Stimulated activated CD8-positive, alpha-beta memory T cell treated with anti-CD3 and anti-CD28 coated beads, Interleukin-15, amount 100 ng/mL, for 24 hours (primary cell): ENCODE measurements at places on chromosomes 5 and 9.

- DNase-seq, result peak; percentile 35
These were observed 3.8 kb upstream of the NPDC1 start for GRCh38 chr9:137049544-137050449.

DNA sequence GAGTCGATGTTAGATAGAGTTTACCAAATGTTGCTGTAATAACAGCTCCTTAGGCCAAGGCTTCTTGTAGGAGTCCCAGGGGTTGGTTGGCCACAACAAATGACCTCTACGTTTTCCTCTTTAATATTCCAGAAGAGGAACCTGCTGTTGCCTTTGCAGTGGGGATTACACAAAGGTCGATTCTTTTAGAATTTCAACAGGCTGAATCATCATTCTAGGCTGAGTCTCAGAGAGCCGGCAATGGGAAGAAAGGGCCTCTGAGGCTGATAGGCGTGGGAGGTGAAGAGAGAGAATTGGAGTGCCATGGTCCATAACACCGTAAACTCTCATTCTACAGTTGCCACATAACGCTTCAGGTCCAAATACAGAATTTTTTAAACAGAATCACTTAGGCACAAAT, 405.9 kb upstream of the DAP start:
- no peak for DNase-seq

DNA sequence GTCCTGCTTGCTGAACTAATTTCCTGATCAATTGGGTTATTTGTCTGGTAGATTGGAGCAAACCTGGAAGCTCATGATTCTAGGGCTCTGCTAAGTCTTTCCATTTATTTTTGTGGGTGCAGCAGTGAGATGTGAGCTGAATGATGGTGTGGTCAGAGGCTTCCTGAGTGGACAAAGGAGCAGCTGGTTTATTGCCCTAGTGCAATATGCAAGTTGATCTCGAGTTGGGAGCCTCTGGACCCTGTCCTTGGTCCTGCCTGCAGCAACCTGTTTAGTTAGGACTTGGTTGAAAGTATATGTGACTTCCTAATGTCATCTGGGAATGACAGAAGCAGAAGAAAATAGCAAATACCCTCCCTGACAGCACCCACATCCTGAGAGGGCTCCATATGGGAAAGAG, 4.2 kb upstream of the UNC5A start:
- no peak for DNase-seq

DNA sequence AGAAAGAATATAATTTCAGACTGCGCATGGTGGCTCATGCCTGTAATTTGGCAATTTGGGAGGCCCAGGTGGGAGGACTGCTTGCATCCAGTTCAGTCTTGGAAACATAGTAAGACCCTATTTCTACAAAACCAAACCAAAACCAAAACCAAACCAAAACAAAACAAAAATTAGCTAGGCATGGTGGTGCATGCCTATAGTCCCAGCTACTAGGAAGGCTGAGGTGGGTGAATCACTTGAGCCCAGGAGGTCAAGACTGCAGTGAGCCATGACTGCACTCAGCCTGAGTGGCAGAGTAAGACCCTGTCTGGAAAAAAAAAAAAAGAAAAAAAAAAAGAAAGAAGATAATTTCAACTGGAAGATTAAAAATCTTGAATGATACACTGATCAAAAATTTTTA, 137.0 kb upstream of the ACOT12 start:
- DNase-seq, result no peak

DNA sequence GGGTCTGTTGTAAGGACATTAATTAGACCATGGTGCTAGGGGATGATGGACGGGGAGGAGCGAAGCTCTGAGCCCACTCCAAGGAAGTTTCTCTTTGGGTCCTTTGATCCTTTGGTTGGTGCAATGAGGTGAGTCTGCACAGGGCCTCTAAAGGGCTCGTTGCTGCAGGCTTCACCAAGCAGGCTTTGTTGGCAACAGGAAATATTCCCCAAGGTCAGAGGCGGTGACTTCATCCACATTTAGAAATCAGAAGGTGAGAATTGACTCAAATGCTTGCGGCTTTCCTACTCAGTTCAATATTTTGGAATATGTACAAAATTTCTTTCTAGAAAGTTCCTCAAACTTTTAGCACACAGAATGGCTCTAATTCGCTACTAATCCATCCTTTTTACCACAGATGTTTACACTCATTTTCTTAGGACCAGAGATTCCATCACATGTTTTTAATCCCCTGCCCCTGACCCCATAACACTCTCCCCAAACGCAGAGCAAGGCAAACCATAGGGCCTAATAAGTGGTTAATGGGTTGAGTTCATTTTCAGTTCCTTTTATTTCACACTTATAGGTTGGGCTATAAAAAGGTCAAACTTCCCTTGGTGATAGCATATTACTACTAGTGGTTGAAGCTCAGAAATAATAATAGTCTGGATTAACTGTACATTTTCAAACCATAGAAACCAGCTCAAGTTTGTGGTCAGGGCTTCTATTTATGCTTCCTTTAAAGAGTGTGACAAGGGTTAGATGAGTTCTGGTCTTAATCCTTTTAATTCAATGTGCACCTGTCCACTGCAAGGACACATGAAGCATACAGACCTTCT, 37.3 kb upstream of the TMEM252 start:
- no peak for DNase-seq

- DNase-seq, result no peak
These were observed 117.6 kb downstream of the PCSK1 start for GRCh38 chr5:96315431-96315830.

GRCh38 chr9:124267271-124267807, 9.6 kb downstream of the NEK6 start:
- DNase-seq, result no peak

DNA sequence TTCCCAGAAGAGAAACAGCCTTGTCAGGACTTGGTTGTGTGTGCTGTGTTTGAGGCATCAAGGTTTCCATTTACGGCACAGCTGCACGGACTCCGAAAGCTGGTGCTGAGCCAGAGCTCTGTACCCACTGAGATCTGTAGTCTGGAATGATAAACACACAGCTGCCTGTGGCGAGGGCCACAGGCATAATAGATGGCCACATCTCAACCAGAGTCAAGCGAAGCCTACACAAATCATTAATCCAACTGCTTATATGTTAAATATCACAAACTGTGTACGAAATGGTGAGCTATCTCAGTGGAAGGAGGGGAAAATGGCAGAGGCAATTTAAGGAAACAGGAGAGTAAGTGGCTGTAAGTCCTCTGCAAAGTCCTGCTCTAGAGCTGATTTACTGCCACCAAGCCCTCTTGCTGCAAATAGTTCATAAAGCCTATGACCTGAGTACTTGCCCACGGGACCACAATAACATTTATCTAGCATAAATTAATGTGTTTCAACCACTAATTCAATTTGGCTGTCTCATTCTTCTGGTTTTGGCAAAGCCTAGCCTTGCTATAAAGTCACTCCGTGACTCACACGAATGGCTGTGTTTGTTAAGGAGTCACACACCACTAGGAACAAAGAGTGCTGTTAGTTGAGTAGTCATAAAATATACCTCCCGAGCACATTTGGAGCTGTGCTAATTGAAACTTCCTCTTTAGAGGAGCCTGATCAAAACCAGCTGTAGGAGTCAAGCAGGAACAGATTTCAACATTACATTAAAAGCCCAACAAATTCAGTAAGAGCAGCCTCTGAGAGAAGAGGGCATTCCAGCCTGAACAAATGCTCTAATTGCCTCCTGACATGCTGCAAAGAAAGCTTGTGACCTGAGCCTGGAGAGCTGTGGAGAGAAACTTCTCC, 738.6 kb upstream of the ZNF608 start:
- no peak for DNase-seq

GRCh38 chr9:18233776-18234445, 240.0 kb upstream of the ADAMTSL1 start:
- DNase-seq, result no peak

DNA sequence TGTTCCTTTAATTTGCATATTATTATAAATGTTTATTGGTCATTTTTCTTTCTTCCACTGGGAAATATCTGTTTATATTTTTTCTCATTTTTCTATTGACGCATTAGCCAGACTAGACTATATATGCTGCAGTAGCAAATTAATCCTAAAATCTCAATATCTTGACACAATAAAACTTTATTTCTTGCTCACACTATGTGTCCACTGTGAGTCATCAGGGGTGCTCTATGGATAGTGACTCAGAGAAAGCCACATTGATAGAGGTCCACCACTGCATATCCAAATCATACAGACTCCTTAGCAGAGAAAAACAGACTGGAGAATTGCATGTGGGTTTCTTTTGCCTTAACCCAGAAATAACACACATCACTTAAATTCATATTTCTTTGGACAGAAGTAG, 20.8 kb downstream of the OR1L3 start:
- DNase-seq, result no peak

DNA sequence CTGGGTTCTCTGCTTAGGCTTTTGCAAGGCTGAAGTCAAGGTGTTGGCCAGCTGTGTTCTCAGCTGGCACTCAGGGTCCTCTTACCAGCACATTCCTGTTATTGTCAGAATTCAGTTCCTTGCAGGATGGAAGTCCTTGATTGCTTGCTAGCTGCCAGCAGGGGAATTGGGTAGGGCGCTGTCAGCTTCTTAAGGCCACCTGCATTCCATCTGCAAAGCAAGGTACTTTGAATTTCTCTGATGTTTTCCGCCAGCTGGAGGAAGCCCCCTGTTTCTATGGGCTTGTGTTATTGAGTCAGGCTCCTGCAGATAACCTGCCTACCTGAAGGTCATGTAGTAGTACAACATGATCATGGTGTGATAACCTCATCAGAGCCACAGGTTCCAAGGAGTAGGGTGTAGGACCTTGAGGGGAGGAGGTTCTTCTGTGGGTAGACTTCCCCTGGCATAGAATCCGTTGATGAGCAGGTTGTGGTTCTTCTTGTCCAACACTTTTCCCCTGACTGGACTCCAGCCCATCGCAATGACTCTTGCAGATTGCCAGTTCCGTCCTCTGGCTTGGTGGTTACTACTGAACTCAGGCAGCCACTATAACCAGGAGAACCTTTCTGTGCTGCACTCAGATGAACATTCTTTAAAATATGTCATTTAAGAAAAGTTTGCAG, 6.8 kb downstream of the TENT4A start:
- DNase-seq, result no peak

GRCh38 chr9:33867747-33868439, 50.9 kb downstream of the UBE2R2 start:
- DNase-seq, result no peak

DNA sequence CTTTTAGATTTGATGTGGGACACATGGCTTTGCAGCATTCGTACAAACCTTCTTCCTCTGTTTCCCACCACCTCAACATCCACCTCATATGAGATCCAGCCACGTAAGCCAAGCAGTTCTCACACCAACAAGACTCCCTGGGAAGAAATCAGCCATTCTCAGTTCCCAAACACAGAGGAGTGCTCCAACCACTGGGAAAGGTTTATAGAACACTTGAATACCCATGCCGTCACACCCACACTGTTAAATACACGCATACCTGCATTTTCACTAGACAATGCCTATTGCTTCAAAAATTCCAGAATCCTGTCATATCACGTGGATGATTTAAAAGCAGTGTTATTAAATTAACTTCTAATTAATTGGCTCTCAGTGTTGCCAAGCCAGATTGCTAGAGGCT, 347.3 kb downstream of the ENC1 start:
- no peak for DNase-seq

DNA sequence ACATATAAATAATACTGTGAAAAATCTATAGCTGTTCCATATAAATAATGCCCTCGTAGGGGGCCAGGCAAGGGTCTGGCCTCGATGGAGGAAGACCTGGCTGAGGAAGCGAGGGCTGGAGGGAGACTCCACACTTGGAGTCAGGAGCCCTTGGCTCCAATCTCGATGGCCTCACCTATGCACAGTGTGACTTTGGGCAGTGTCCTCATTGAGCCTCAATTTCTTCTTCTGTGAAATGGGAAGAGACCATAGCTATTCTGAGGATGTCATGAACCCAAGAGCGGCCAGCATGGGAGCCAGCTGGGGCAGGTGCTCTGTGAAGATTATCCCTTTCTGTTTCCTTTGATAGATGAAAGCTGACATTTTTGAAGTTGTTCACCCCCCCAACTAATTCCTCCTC, 24.8 kb downstream of the ANGPTL2 start:
- DNase-seq, result no peak

DNA sequence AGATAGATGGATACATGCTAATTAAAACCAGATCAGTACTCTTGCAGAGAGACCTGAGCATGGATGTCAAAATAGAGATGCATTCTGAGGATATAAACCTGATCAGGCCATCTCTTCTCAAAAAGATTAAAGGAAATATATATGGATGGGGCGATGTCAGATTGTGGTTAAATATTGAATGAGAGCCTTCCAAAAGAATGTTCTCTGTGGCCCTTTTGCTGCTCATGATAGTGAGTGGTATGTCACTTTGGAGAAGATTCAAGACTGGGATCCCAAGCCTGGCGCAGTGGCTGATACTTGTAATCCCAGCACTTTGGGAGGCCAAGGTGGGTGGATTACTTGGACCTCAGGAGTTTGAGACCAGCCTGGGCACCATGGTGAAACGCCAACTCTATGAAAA, 20.5 kb downstream of the ZNF131 start:
- no peak for DNase-seq

DNA sequence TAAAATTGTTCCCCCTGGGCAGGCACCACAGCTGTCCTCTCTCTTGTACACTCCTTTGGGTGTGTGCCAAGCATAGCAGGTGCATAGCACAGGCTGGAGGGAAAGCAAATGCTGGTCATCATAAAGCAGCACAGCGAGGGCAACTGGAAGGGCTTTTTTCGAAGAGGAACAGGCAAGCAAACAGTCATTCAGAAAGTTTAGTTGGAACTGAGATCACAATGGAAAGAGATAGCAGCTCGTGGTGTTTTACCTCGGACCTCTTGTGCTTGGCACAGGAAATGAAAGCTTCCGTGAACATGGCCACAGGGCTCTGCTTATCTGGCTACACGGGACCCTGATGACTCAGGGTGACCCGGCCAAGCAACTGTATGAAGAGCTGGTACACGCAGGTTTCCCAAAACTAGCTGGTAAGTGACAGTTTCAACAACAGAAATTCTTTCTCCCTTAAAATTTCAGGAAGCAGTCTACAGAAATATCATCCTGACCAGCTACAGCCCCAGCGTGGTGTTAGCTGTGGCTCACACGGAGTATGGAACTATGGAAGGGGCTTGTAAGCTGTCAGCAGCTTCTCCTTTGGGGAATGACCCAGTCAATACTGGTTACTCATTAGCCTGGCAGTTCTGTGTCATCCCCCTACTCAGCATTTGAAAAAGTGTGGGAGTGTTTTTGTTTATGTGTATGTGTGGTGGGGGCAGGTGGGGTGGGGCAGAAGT, 48.1 kb downstream of the POC5 start:
- DNase-seq, result peak; percentile 14

- no peak for DNase-seq
These were observed 18.9 kb upstream of the NSMF start for GRCh38 chr9:137477778-137478612.

DNA sequence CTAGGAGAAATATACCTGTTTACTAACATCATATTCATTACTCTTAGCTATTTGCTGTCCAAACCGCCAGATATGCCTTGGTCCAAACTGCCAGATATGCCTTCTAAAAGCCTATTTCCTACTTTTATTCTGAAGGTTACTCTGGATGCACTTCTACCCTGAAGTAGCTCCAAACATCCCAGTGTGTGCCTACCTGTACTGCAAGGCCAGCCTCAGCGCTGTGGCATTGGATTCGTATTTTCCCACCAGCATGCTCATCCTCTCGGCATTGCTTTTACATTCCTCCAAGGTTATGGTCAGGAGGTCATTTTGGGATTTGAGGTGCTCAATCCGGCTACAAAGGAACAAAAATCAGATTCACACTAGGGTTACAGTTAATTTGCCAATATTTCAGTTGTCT, 94.3 kb downstream of the DCP2 start:
- DNase-seq, result no peak

GRCh38 chr5:127582773-127583370, 65.4 kb downstream of the PRRC1 start:
- DNase-seq, result no peak
